ENCODE measurements at places on chromosomes 13 and 19. TPM values are rescaled to one million over a fixed set of nuclear protein-coding genes. Genes with fewer than 3 reads are reported as not detected.

The ZNF90 gene
- 1.6 TPM for total RNA-seq

The OR7C1 gene
- total RNA-seq = 3.1 TPM

The NLRP11 gene
- not detected for total RNA-seq

The DHDH gene
- total RNA-seq = not detected

The ANGPTL8 gene
- not detected for total RNA-seq

The GPR12 gene
- 13.9 TPM for total RNA-seq

The LIG1 gene
- 33.9 TPM for total RNA-seq

The URAD gene
- not detected for total RNA-seq

The TEKTIP1 gene
- not detected for total RNA-seq

The NKPD1 gene
- 50.7 TPM for total RNA-seq

The HS6ST3 gene
- total RNA-seq = 0.83 TPM

The ACP5 gene
- total RNA-seq = 63.5 TPM

The C19orf67 gene
- total RNA-seq = not detected

The KLK2 gene
- total RNA-seq = 5.3 TPM

The IGFL1 gene
- not detected for total RNA-seq

The TINCR gene
- total RNA-seq = 250 TPM

The STXBP2 gene
- 109 TPM for total RNA-seq

The RFX1 gene
- 7.5 TPM for total RNA-seq

The F2RL3 gene
- total RNA-seq = 4.2 TPM

Measured in lower leg skin (tissue), 4 donors.